GM20000 (cell line): ENCODE measurements at places on chromosomes 2 and 18.

DNA sequence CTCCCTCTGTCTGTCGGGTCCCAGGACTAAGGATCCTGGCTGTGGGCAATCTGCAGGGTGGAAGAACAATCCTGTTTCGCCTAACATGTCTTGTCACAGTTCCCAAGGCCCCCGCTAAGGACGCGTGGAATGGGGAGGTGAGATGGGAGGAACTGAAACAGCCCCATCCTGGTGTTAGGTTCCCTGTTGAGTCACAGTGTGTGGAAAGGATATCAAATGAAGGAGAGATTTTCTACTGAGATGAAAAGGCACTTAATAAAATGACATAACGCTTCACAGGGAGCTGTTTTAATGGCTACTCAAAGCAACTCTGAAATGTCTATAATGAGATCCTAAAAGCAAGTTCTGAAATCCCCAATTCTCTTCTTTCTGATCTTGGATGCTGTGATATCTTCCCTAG, 52.5 kb downstream of the RAB31 start:
- DNase-seq: no peak

DNA sequence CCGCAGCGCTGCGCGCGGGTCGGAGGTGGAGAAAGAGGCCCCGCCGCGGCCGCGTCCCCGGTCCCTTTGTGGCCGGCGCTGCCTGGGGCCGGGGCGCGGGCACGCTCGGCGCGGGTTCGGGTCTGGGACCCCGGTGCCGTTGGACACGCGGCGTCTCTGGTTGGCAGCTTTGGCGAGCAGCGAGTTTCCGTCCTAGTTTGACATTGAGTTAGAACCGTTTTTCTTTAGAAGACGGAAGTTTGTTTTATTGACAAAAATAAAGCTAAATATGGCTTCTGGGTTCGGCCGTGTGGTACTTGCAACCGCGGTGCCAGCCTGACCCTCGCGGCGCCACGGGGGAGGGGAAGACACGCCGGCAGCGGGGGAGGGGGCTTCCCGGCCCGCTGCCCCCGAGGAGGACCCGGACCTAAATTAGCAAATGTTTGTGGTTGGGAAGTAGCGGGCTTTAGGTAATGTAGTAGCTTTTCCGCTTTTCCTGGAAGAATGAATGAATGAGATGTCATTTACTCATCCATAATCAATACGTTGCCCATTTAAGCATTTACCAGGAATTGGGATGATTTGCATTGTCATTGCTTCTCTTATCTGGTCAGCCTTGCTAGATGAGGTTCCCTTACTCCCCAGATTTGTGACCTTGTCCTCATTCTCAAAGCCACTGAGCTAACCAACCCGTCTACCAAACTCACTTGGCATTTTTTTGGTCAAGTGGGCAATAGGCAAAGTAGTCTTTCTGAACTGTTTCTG, 530 bp downstream of the GALNT1 start:
- DNase-seq: peak; percentile 45

- no peak for DNase-seq
These were observed 1257.0 kb upstream of the GYPC start for GRCh38 chr2:125398738-125399524.

GRCh38 chr18:71485611-71486010, 1058.5 kb downstream of the CBLN2 start:
- no peak for DNase-seq

DNA sequence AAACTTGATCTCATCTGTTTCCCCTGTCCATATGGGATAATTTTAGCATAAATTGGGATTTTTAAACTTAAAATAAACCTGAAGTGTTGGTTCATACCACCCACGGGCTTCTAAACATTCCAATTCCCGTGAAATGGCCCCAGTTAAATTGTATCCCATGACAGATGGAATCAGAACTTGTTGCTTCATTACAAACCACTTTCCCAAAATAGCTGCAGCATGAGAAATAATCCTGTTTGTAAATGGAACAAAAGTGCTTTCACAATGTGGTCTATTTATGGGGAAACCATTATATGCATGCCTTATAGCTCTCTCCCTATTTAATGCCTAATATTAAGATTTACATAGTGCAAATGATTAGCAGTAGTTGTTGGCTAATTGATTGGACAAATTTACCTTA, 15.9 kb downstream of the SCG2 start:
- no peak for DNase-seq

- DNase-seq: no peak
These were observed 20.2 kb upstream of the DLX1 start for GRCh38 chr2:172065111-172065510.

- DNase-seq: no peak
These were observed 44.9 kb downstream of the SOCS6 start for GRCh38 chr18:70333757-70334156.

- no peak for DNase-seq
These were observed 17.2 kb upstream of the ASXL3 start for GRCh38 chr18:33560686-33561370.

GRCh38 chr2:77521931-77522470, at the start of gene LRRTM4:
TSS of gene LRRTM4 (minus strand) at chr2:77522376.
- no peak for DNase-seq

GRCh38 chr18:51342815-51343214, 145.3 kb upstream of the MEX3C start:
- no peak for DNase-seq

DNA sequence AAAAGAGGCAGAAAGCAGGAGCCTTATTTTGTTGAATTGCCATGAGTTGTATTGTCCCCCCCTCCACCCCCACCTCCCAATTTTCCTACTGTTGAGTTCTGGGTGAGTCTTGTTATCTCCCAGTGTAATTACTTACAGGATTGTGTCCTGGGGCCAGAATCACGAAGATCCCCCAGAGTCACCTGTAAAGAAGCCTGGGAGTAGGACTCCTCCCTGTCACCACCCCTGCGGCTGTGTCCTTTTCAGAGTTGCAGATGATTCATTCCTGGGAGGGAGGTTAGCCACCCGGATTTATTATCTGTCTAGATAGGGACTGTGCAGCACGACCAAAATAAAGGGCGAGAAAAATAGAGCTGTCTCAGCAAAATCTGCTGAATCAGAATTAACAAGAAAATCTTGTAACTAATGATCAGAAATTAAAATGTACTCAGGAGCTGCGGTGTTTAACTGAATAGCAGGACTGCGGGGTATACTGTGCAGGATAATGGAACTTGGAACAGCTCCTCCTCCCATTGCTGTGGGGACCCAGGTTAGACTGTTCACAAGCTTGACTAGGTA, 81.7 kb upstream of the CAPN13 start:
- no peak for DNase-seq

GRCh38 chr2:235970204-235971040, 197.8 kb downstream of the GBX2 start:
- no peak for DNase-seq

- DNase-seq: no peak
These were observed 21.6 kb upstream of the SULT1C4 start for GRCh38 chr2:108355906-108356734.

- DNase-seq: no peak
These were observed 199.2 kb downstream of the CAMKMT start for GRCh38 chr2:44560941-44561340.

GRCh38 chr2:43345391-43345813, 119.0 kb upstream of the ZFP36L2 start:
- no peak for DNase-seq

DNA sequence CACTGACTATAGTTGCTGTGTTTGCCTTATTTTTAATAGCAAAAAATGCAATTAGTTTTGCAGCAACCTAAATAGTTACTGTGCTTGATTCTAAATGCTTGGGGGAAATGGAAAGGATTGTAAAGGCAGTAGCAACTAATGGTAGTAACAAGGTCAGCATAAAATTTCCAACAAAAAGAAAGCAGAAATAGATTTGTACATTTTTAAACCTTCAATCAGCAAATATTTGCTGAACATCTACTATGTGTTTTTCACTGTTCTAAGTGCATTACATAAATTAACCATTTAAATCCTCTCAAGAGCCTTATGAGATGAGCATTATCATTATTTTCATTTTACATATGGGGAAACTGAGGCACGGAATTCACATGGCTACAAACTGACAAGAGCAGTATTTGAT, 308.0 kb upstream of the UBE2E3 start:
- no peak for DNase-seq

DNA sequence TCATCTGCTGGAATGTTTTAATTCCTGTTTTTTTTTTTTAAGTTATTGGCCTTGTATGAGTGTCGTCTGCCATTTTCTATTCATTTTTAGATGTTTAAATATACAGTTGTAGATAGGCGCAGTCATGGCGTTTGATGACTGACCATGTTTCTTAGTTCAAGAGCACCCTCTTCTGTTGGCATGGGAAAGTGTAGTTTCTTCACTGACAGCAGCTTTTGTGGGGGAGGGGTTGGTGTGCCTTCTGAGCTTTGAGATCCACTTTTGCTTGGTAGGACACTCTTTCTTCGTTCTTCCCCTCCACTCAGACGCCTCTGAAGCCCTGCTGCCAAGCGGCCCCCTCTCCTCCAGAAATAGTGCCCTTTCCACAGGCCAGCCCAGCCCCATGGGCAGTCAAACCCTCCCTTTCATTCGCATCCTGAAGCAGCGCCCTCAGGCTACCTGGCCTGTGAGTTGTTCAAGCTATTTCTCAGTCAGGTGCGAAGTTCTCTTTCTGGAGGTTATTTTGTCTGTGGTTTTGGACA, 492.0 kb downstream of the TNS1 start:
- peak; percentile 73 for DNase-seq

- no peak for DNase-seq
These were observed 91.4 kb downstream of the ACSL3 start for GRCh38 chr2:222952204-222952603.

DNA sequence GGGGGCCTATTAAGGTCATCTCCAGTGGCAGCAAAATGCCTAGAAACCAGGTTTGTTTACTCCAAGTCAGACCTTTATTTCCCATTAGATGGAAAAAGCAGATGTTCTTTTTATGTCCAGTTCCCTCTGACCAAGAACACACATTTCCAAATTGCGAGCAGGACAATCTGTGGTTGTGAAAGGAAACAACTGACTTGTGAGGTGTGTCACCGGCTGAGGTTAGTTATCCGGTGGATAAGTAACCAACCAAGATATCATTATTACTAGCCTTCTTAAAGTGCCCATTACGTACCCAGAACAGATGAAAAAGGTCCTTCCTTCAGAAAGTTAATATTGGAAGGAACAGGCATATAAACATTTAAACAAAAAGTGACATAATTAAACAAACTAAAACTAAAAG, 112.9 kb downstream of the THADA start:
- DNase-seq: no peak

GRCh38 chr2:11795590-11795989, 49.2 kb downstream of the LPIN1 start:
- no peak for DNase-seq

GRCh38 chr2:240214790-240215675, 74.6 kb upstream of the OTOS start:
- DNase-seq: no peak

DNA sequence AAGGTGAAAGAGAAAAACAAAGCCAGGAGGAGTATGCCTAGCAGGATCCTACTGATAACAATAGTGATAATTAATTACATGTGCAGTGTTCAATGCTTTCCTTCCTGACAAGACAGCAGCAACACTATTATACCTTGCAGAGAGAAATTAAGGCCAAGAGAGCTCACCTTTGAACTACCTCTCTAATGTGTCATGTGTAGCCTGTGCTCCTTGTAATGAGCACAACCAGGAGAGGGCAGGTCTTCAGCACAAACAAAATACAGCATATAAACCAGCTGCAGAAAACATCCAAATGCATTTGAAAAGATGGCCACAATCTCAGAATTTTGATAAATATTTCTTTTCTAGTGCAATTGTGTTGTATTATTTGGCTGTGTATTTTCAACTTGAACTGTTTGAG, 1425.7 kb downstream of the DSC3 start:
- DNase-seq: no peak

GRCh38 chr2:215364157-215365155, 52.6 kb downstream of the ATIC start:
- DNase-seq: no peak

GRCh38 chr2:98768384-98769113, 37.6 kb upstream of the MGAT4A start:
- no peak for DNase-seq

- DNase-seq: peak; percentile 50
These were observed 155.9 kb downstream of the ESCO1 start for GRCh38 chr18:21444465-21445212.

- no peak for DNase-seq
These were observed 136.2 kb downstream of the THADA start for GRCh38 chr2:43459446-43460173.

- DNase-seq: no peak
These were observed 410 bp upstream of the TGIF1 start for GRCh38 chr18:3449512-3450011.

- no peak for DNase-seq
These were observed 33.9 kb upstream of the FOSL2 start for GRCh38 chr2:28358668-28359201.

DNA sequence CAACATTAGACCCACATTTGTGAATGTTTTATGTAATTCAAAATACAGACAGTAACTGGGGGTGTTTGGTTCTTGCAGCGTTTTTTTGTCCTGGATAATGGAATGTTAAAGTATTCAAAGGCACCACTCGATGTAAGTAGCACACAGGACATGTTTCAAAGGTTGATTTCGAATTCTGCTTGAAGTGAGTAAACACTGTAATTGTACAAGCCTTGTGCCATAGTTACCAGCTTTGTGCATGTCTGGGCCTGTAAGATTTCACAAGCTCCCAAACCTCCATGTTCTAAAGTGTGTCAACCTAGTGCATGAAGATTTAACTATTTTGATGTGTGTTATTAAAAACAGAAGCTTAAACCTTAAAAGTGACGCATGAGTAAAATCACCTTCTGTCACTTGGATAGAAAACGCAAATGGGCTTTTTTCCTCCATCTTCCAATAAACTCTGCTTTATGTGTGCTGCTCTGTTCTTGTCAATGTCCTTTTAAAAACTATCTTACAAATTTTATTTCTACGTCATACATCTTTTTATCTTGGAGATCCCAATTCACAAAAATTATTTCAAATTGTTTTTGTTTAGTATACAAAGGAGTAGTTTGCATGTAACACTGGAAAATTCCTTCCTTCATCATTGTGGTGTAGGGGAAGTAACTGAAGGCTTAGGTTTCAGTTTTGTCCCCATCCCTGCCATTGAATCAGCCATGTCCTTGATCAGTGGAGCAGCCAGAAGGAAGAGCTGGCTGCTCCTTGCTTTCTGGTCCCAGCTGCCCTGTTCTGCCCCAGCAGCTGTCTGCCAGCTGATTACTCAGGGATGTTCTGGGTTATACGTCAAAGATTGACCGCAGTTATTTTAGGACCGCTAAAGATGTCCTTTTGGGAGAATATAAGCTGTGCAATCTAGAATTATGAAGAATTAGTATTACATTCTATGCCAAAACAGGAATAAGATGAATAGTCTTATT, 119.2 kb downstream of the PRKRA start:
- DNase-seq: no peak

DNA sequence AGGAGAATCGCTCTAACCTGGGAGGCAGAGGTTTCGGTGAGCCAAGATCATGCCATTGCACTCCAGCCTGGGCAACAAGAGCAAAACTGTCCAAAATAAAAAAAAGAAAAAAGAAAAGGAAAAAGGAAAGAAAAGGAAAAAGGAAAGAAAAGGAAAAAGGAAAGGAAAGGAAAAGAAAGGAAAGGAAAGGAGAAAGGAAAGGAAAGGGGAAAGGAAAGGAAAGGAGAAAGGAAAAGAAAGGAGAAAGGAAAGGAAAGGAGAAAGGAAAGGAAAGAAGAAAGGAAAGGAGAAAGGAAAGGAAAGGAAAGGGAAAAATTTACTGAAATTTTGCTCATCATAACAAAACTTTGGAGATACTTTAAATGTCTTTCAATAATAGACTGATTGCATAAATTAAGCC, 391.3 kb upstream of the GYPC start:
- no peak for DNase-seq

- no peak for DNase-seq
These were observed 38.9 kb downstream of the ZNF516 start for GRCh38 chr18:76456018-76456750.

GRCh38 chr2:193187816-193188215, 993.1 kb upstream of the TMEFF2 start:
- DNase-seq: no peak
